Left colon (tissue), 2 donors: ENCODE measurements at places on chromosomes 2 and 18. TPM values are rescaled to one million over a fixed set of nuclear protein-coding genes. Genes with fewer than 3 reads are reported as not detected.

GRCh38 chr18:13051950-13052349, 60.8 kb downstream of the CEP192 start:
- no peak for DNase-seq

DNA sequence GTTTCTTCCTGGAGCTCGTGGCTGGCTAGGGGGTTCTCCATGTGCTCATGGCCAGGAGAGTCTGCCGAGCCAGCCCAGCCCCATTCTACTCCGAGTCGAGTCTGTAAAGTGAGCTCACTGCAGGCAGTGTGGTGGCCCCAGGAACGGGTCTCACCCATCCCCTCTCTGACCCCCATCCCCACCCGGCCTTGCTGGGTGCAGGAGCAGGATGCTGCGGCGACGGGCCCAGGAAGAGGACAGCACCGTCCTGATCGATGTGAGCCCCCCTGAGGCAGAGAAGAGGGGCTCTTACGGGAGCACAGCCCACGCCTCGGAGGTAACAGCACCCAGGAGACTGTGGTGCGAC, 1.4 kb downstream of the ANO7 start:
- peak; percentile 21 for DNase-seq

DNA sequence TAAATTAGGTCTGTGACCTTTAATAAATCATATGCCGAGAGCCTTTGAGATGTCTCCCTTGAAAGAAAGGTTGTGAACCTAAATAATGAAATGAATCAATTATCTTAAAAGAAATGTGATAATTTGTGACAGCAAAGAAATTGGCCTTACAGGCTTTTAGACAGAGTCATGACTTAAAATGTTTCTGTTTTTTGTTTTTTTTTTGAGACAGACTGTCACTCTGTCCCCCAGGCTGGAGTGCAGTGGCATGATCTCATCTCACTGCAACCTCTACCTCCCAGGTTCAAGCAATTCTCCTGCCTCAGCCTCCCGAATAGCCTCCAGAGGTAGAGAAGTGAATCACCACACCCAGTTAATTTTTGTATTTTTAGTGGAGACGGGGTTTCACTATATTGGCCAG, 898.0 kb downstream of the CNTNAP5 start:
- DNase-seq: no peak

DNA sequence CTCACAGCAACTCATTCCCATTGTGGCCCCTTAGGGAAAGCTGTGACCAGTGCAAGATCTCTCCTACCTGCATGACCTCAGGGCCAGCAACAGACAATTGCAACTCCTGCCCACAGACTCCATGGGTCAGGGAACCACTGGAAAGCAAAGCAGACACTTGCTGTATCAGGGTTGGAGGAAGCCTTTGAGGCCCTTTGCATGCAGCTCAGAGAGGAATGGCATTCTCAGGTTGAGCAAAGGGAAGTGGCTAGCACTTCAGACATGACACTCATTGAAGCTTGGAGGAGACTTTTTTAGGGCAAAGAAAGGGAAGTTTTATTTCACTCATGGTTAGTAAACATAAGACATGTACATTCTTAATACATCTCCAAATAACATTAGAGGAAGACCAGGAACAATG, 22.1 kb downstream of the IL1F10 start:
- DNase-seq: no peak

- DNase-seq: no peak
Observed at GRCh38 chr2:216658757-216659156, 25.5 kb downstream of the IGFBP2 start.

GRCh38 chr2:2057125-2057721, 273.9 kb downstream of the MYT1L start:
- DNase-seq: peak; percentile 5

- DNase-seq: no peak
Observed at GRCh38 chr2:241001413-241002274, 3.2 kb downstream of the SNED1 start.

GRCh38 chr2:238561230-238561629, 134.5 kb downstream of the ASB1 start:
- DNase-seq: no peak

GRCh38 chr2:36670881-36671595, 25.5 kb upstream of the VIT start:
- DNase-seq: no peak

DNA sequence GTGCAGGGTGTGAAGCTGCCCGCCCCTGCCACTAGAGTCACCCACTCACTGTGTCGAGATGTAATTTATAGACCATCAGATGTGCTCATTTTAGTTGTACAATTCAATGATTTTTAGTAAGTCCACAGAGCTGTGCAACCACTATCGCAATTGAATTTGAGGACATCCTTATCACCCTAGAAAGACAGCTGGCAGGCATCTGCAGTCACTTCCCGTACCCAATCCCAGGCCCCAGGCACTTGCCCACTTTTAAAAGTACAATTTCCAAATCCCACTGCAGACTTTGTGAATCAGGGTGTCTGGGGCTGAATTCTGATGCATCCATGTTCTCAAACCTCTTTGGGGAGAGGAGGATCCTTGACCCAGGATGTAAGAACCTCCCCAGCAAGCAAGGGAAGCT, 521.3 kb upstream of the SALL3 start:
- no peak for DNase-seq

GRCh38 chr18:37674570-37674969, 109.0 kb upstream of the CELF4 start:
- no peak for DNase-seq

GRCh38 chr18:61980355-61980754, 87.5 kb upstream of the RNF152 start:
- DNase-seq: no peak

DNA sequence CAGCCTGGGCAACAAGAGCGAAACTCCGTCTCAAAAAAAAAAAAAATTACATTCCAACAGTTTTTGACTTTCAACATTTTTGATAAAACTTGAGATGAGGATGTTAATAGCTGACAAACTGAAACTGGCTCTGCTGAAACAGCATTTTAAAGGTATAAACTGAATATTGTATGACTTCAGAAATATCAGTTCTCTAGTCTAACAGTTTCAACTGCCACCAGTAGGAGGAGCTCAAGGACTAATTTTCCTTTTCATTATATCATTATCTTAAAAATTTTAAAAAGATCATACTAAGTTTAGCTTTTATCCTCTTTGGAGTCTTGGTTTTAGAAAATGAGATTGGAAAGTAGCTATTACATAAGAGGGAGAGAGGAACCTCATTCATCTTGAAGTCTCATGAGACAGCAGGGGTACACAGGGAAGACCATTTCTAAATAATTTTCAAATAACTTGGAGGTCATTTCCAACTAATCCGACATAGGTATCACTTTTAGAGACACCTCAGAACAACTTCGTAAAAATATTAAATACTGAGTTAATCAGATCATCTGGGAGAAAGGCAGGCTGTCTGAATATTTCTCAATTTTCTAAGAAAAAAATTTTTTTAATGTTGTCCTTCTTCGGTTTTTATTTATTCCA, 37.6 kb upstream of the MCM6 start:
- DNase-seq: peak; percentile 26

DNA sequence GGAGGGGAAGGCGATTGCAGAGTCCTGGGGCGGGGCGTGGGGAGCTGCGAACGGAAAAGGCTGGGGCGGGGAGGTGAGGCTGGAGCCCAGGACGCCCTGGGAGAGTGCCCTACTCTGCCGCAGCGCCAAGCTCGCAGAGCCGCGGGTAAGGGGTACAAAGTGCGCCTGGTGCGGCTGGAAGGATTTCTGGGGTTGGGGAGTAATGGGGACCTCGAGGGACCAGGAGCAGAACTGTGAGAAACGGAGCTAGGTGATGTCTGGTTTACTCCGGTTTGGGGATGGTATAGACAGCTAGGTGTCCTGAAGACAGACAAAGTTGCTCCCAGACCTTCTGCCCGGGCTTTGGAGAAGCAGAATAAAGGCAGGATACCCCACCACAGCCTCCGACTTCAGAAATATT, 718 bp upstream of the NXPH2 start:
- no peak for DNase-seq

GRCh38 chr2:43220229-43220751, 6.1 kb downstream of the ZFP36L2 start:
- no peak for DNase-seq

GRCh38 chr18:58862851-58863538, 1.7 kb upstream of the ZNF532 start:
- peak; percentile 44 for DNase-seq

- no peak for DNase-seq
Observed at GRCh38 chr2:228796386-228796785, 474.7 kb downstream of the PID1 start.

DNA sequence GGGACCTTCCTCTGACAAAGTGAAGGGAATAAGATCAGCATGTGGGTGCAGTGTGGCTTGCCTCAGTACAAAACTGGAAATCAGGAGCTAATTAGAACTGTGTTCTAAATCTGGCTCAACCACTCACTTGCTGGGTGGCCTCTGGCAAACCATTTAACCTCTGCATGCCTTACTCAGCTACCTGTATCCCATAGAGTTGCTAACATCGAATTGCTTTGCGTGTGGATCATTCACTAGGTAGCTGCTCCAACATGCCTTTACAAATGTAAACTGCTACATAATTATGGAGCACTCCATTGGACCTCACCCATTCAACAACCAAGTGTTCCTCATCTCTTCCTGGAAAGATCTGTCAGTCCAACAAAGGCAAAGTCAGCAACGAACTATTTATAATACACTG, 19.0 kb downstream of the PLEKHM3 start:
- no peak for DNase-seq

DNA sequence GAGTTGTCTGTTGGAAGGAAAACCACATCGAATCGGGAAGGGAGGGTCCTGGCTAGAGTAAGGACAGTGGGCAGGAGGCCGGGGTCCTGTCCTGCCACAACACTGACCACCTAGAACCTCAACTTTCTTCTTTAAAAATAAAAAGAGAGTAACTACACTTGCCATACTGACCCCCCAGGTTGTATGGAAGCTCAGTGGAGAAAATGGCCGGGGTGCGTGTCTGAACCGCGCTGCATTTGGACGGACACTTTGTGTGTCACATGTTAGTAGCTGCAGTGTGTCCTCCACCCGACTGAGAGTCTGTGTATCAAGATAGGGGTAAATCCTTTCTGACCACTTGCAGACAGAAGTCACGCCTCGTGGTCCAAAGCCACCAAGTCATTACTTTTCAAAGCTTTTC, 87.0 kb downstream of the GBX2 start:
- DNase-seq: no peak

DNA sequence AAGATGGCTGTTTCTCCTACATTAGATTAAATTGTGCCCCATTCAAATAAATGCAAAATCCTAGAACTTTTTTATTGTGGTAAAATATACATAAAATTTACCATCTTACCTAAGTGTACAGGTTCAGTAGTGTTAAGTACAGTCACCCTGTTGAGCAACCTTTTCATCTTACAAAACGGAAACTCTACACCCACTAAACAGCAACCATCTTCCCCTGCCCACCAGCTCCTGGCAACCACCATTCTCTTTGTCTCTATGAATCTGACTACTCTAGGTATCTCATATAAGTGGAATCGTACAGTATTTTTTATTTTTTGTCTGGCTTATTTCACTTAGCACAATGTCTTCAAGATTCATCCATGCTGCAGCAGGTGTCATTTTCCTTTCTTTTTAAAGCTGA, 53.0 kb downstream of the ASXL2 start:
- DNase-seq: no peak

GRCh38 chr2:143877876-143878530, 641.9 kb downstream of the ZEB2 start:
- no peak for DNase-seq

GRCh38 chr2:128641421-128642080, 322.9 kb upstream of the HS6ST1 start:
- peak; percentile 12 for DNase-seq

Gene COL4A3
- 0.61 TPM for total RNA-seq

Gene C1QL2
- not detected for total RNA-seq

Gene MAP3K19
- not detected for total RNA-seq

Gene POTEI
- 0.08 TPM for total RNA-seq

Gene MROH2A
- total RNA-seq: 0.24 TPM

Gene FHOD3
- 1.3 TPM for total RNA-seq

Gene DLX1
- not detected for total RNA-seq

Gene INPP5D
- total RNA-seq: 10.6 TPM

Gene CRYGA
- not detected for total RNA-seq

Gene HOXD1
- total RNA-seq: 6.9 TPM

Gene GAREM2
- total RNA-seq: 7.4 TPM

Gene CNRIP1
- total RNA-seq: 3.1 TPM

Gene IL1RL1
- total RNA-seq: 3.8 TPM

Gene ATL2
- total RNA-seq: 57.6 TPM

Gene NCL
- total RNA-seq: 335 TPM

Gene LINC00305
- total RNA-seq: not detected

Gene TTC21B
- 14.0 TPM for total RNA-seq
